Aorta (tissue), 5 donors: ENCODE measurements at places on chromosomes 4 and X. TPM values are rescaled to one million over a fixed set of nuclear protein-coding genes. Genes with fewer than 3 reads are reported as not detected.

DNA sequence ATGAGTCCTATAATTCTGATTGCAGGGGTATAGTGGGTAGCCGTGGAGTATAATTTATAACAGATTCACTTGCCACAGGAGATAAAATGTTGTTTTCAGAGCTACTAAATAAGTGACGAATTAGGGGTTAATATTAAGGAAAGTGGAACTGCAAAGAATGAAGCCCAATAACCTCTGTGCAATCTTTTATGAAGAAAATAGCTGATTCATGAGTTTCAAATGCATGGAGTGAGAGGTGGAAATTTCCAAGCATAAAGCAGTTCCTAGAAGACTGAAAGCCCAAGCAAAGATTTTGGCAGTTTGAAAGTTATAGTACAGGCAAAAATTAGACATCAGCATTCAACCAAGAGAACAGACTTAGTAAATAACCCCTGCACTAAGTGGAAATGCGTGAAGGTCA is 1782.4 kb upstream of the PCDH10 start:
- H3K27me3 ChIP-seq = no peaks in the 10 kb centered on the region
- H3K36me3 ChIP-seq = no peaks in the 10 kb centered on the region
- H3K4me1 ChIP-seq = no peaks in the 10 kb centered on the region
- no peak for DNase-seq

DNA sequence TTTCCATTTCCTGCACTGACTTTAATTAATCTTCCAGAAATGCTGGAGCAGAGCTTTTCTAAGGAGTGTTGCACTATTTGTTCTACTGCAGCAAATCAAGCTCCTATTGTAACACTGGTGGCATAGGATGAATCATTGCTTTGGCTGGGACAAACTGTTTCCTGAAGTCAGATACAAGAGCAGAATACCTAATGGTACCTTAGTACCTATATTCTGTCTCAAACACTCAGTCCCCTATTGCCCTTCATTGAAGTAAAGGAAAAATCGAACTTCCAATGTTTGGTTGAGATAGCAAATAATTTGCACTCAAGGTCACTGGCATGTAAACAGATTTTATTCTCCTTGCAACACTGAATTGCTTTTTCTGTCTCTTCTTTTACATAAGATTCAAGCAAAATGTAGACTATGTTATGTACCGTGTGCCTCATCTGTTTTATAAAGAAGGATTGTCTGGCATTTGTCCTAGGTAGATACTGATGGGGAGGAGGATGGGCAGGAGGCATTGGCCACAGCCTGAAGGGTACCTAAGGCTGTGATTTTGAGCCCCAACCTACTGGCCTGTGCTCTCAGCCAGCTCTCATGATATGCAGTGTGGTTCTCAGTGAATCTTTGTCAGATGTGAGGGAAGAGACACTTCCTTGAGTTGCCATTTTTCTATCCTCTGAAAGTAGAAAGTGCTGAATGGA is 141.6 kb downstream of the AASDH start:
- no peaks in the 10 kb centered on the region for H3K27me3 ChIP-seq
- no peak overlapping the region for H3K4me3 ChIP-seq
- H3K27ac ChIP-seq = no peak overlapping the region
- DNase-seq = no peak
- no peaks in the 10 kb centered on the region for H3K4me1 ChIP-seq
- no peaks in the 10 kb centered on the region for H3K36me3 ChIP-seq

- H3K4me3 ChIP-seq = no peak overlapping the region
- H3K27me3 ChIP-seq = no peaks in the 10 kb centered on the region
- no peaks in the 10 kb centered on the region for H3K36me3 ChIP-seq
- no peak for DNase-seq
- H3K4me1 ChIP-seq = peaks cover 30% of the 10 kb centered on the region
- H3K27ac ChIP-seq = peak overlapping the region; percentile 94
These were observed 22.4 kb downstream of the GAB1 start for GRCh38 chr4:143358923-143359643.

- no peak for DNase-seq
- H3K36me3 ChIP-seq = no peaks in the 10 kb centered on the region
- no peaks in the 10 kb centered on the region for H3K4me1 ChIP-seq
- no peak overlapping the region for H3K4me3 ChIP-seq
- no peaks in the 10 kb centered on the region for H3K27me3 ChIP-seq
These were observed 249.9 kb upstream of the GATB start for GRCh38 chr4:152010710-152011079.

HSFX1 gene
- total RNA-seq = 3.5 TPM

DNA sequence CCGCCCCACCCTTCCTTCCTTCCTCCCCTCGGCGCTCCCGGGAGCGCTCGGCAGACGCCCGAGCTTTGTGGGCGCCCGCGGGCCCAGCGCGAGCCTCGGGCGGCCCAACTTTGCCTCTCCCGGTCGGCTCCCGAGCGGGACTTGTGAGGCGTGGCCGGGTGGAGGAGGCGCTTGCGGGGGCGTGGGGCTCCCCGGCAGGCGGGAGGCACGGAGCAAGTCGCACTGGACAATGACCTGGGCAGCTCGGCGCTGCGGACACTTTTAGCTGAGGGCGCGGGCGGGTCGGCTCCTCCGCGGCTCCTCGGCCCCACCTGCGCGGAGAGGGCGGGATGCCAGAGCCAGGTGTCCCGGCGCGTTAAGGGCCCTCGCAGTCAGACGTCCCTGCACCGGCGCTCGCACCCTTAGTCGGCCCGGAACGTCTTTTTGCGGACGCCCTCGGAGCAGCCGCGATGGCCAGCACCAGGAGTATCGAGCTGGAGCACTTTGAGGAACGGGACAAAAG is 385 bp downstream of the DCLK2 start:
- H3K4me3 ChIP-seq = peak overlapping the region; percentile 86
- peaks cover 8% of the 10 kb centered on the region for H3K4me1 ChIP-seq
- H3K27me3 ChIP-seq = no peaks in the 10 kb centered on the region
- DNase-seq = peak; percentile 90

DNA sequence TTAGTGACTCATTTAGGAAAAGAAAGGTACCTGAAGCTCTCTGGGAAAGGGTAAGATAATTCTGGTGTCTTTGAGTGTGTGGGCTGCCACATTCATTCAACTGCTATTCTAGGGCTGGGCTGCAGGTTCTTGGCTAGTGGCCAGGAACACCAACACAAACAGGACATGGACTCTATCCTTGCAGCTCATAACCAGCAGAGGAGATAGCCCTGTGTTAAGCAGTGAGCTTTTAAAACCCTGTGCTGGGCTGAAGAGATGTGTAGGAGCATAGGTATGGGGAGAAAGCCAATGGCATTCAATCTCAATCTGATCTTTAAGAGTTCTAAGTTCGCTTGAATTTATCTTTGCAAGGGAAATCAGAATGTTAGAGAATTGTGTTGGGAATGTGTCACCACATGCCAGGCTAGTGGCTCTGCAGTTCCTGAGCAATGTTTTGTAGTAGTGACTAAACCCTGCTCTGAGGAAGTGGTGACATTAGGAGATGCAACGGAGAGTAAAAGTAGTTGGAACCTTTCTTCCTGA is 39.2 kb downstream of the SGMS2 start:
- H3K4me3 ChIP-seq = no peak overlapping the region
- H3K27me3 ChIP-seq = no peaks in the 10 kb centered on the region

DNA sequence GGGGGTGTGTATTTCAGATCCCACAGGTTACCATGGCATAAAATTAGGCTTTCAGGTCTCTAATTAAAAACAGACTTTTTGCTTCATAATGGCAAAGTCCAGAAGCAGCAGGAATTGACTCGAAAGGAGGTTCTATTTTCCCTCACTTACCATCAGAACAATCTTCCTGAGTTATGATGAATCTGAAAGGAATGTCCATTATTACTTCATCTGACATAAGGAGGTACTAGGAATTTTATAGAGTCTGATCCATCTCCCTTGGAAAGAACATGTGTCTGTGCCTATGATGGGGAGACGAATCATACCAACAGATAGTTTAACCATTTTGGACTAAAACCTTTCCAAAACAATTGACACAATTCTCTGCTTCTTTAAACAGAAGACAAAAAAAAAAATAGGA is 206.3 kb upstream of the FGF13 start:
- no peak for DNase-seq
- H3K4me1 ChIP-seq = no peaks in the 10 kb centered on the region
- no peak overlapping the region for H3K27ac ChIP-seq
- H3K27me3 ChIP-seq = no peaks in the 10 kb centered on the region
- no peaks in the 10 kb centered on the region for H3K36me3 ChIP-seq

WDR17 gene
- 3.0 TPM for total RNA-seq

- H3K4me1 ChIP-seq = no peaks in the 10 kb centered on the region
- no peak overlapping the region for H3K4me3 ChIP-seq
- no peak overlapping the region for H3K27ac ChIP-seq
- H3K27me3 ChIP-seq = no peaks in the 10 kb centered on the region
- DNase-seq = no peak
- H3K36me3 ChIP-seq = no peaks in the 10 kb centered on the region
These were observed 60.9 kb upstream of the FHDC1 start for GRCh38 chr4:152875261-152875660.

- no peaks in the 10 kb centered on the region for H3K27me3 ChIP-seq
- DNase-seq = no peak
- H3K36me3 ChIP-seq = no peaks in the 10 kb centered on the region
- H3K4me1 ChIP-seq = no peaks in the 10 kb centered on the region
These were observed 14.9 kb upstream of the IL3RA start for GRCh38 chrX:1321674-1322073.

- H3K36me3 ChIP-seq = no peaks in the 10 kb centered on the region
- no peaks in the 10 kb centered on the region for H3K27me3 ChIP-seq
- no peak overlapping the region for H3K4me3 ChIP-seq
These were observed 146.7 kb downstream of the KCNIP4 start for GRCh38 chr4:21801661-21802385.

GRCh38 chr4:169274033-169274432 is 3.3 kb upstream of the SH3RF1 start:
- H3K27ac ChIP-seq = no peak overlapping the region
- H3K4me1 ChIP-seq = no peaks in the 10 kb centered on the region
- DNase-seq = no peak

USP46 gene
- total RNA-seq = 24.1 TPM
